NCI-H1694 treated with DMSO at 0.1 percent for 48 hours (cell line): ENCODE measurements at places on chromosomes 2 and 18.

DNA sequence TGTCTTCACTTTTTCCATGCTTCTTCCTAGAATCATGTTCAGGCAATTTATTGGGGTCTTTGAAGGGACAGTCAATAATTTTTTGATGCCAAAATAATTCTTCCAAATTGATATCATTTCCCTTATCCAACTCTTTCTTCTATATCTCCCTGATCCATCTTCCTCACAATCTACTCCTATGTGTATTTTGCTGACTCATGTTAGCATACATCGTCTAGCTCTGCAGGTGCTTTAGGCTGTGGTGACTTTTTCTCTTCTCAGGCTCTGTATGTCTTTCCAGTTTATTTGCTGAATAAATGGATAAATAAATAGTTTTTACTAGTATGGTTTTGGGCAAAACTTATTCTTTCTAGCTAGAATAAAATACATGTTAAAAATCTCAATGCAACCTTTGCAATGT is 1650.9 kb upstream of the TMEFF2 start:
- DNase-seq = no peak

DNA sequence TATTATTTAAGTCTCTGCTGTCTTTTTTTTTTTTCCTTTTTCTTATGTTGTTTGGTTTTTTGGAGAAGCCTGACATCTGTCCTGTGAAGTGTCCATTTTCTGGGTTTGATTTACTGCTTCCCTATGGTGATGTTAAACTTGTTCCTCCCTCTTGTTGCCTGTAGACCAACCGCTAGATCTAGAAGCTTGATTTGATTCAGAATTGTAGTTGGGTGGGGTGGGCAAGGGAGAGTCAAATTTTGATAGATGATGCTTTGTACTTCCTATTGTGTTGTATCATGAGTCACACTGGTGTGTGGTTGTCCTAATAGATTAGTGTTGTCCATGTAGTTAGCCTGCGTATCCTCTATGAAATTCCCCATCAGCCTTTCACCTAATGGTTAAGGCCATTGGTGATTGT is 35.4 kb downstream of the CAB39 start:
- no peak for DNase-seq

GRCh38 chr2:15956751-15957736 is 16.7 kb downstream of the MYCN start:
- no peak for DNase-seq

DNA sequence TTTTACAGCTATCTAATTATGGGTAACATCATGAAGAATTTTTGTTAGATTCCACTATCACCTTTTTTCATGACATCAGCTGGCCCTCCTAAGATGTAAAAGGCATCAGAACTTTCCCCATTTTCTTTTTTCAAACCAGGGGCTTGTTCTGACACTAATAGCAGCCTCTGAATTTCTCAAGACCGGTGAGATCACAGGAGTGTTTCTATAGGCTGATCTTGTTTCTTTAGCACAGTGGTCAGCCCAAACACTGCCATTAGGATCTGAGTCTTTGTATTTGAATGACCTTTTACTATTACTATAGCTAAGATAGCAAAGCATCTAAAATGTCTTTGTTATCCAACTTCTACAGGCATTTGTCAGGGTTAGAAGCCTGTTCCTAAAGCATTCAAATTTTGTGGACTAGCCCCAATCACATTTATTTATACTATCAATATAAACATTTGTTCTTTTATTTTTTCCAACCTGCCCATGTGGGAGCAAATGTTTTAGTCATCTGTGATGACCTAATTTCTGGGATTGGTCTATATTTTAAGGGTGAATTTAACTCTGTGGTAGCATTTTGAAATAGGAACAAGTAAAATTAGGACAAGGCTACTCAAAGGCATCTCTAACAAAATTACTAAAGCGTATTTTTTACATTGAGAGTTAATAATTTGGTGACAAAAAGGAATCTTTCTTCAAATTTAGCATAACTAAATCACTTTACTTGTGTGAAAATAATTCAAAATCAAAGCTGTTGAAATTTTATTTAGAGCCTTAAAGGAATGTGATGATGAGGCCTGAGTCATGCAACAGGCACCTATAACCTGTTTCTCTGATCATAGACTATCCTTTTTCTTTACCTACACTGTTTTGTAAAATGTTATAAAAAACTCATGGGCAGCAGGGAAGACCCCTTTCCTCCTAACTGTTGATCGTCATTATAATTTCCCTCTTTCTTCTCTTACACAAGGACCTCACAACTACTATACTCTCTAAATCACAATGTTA is 39.3 kb downstream of the ZAP70 start:
- no peak for DNase-seq

DNA sequence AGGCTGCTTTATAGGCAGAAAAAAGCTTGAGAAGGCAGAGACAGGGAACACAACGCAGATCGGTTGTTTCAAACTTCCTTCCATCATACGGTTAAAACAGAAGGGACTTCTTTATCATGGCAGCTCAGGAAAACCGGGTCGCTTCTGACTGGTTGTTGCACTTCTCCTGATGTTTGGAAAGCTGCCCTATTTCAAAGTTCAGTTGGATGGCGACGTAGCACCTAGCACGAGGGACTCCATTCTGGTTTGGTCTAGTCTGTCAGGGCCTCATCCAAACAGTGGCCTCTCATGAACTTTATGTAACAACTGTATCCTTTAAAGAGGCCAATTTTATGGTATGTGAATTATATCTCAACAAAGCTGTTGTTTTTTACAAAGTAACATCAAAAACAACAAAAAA is 210.1 kb upstream of the RAB12 start:
- no peak for DNase-seq

DNA sequence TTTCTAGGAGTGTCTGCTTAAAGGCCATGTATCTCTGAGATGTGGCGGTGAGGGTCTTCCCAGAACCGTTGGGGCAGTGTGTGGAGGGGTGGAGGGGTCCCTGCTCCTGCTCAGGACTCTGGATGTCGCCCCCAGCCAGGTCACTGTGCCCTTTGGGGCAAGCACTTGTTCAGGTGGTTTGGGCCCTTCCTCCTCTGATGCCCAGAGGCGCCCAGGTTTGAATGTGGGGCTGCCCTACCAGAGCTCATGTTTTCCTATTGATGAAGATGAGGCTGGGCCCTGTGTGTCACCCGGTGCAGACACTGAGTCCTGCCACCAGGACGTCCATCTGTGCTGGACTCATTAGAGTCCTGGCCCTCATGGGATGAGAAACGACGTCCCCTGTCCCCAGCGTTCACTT is 14.3 kb upstream of the PER2 start:
- DNase-seq = no peak

GRCh38 chr18:13451661-13452387 is 233.3 kb downstream of the LDLRAD4 start:
- DNase-seq = no peak

DNA sequence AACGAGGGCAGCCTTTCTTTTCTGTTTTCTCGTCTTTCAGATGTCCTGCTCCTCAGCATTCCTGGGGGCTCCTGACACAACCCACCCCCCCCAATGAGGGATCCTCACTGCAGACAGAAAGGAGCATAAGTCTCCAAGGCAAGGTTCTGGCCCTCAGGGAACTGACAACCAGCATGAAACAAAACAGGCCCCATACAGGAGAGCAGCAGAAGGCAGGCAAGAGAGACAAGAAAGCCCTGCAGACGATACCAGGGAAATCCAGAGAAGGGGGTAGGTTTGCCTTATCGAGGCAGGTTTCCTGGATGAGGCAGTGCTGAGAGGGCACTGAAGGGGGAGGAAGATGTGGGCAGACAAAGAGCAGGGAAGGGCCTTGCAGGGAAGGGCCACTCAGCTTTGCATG is 103.9 kb upstream of the EPAS1 start:
- no peak for DNase-seq

DNA sequence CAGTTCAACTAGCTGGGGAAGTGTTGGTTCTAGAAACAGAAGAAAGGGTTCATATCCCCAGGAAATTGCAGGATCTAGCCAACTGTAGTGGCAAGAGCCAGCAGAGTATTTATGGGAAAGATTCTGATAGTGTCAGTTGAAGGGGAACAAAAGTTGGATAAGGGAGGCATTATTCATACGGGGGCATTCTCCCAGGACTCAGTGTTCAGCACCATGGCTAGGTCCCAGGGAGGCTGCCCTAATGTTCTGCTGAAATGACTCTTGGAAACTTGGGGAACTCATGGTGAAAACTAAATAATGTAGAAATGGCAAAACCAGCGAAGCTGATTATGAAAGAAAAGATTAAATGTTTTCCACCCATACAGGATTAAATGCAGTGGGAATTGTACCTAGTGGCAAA is 543.7 kb downstream of the TRIB2 start:
- DNase-seq = no peak

GRCh38 chr2:15272942-15273341 is 288.2 kb downstream of the NBAS start:
- no peak for DNase-seq

DNA sequence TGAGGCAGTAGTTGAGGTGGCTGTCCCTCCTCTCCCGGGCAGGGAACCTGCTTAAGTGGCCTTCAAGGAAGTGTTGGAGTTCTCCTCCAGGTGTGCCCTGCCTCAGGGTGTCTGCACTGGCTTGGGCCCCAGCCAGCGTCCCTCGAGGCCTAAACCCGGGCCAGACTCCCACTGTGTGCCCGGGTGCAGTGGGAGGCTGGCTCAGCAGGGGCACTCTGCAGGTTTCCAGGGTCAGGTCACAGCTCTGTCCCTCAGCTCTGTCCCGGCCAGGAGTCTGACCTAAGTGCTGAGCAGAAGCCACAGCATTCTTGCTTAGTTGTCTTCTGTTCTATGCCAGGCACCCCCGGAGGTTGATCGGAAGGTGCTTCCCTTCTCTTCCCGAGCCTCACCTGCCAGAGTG is 69.0 kb upstream of the OTOS start:
- no peak for DNase-seq

GRCh38 chr2:54613794-54614257 is 109.6 kb upstream of the EML6 start:
- no peak for DNase-seq

- no peak for DNase-seq
Observed at GRCh38 chr18:25230658-25231326, 121.2 kb downstream of the ZNF521 start.

DNA sequence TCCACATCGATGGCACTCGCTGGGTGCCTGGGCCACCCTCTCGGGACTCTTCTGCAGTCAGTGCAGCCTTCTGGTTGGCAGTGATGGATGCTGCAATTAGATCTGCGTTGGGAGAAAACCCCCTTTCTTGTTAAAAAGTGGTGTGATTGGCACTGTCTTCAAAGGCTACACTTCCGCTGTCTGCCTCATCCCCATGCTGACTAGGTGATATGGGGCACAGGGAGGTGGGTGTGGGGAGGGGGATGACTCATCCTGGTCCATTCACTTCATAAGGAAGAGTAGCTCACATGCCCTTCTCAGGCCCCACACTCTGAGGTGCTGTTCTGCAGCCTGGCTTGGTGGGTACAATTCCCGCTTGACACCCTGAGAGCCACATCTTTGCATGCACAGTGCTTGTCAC is 77.4 kb downstream of the THNSL2 start:
- DNase-seq = no peak

GRCh38 chr2:176317199-176317598 is 48.0 kb downstream of the MTX2 start:
- no peak for DNase-seq

DNA sequence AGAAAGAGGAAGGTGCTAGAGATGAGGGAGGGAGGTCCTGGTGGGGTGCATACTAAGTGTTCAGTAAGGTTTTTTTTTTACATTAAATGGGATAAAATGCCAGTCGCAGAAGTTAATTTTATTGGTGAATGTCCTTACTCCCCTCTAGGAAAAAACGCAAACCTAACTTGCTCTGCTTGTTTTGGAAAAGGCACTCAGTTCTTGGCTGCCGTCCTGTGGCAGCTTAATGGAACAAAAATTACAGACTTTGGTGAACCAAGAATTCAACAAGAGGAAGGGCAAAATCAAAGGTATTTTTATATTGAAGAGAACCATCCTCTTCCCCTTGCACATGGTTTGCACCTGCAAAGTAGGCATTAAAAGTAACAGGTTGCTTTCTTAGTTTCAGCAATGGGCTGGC is 12.7 kb upstream of the IL18R1 start:
- no peak for DNase-seq

- no peak for DNase-seq
Observed at GRCh38 chr2:86439879-86440630, 1.1 kb upstream of the KDM3A start.

DNA sequence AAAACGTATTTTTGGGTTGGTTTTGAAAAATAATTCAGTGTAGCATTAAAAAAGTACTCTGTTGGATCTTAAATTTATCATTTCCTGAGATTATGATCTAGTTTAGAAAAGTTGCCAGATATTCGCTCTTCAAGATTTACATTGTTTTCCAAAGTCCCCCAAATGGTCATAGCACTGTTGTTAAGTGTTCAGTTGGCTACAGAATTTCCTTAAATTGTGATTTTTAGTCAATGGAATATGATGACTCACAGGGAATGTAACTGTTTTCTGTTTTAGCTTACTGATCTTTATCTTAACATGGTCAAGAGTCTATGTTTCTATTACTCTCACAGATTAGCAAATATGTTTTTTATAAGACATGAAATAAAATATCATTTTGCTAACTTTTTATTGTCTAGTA is 23.2 kb downstream of the PLCL1 start:
- DNase-seq = no peak

DNA sequence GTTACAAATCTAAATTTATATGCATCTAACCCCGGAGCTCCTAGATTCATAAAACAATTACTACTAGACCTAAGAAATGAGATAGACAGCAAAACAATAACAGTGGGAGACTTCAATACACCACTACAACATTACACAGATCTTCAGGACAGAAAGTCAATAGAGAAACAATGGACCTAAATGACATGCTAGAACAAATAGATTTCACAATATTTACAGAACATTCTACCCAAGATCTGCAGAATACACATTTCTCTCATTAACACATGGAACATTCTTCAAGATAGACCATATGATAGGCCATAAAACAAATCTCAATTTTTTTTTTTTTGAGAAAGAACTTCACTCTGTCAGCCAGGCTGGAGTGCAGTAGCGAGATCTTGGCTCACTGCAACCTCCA is 37.8 kb downstream of the COPS9 start:
- no peak for DNase-seq

- no peak for DNase-seq
Observed at GRCh38 chr2:225042800-225043167, 516 bp upstream of the DOCK10 start.

- DNase-seq = no peak
Observed at GRCh38 chr2:33528441-33528950, 52.0 kb downstream of the RASGRP3 start.

GRCh38 chr2:156541706-156542105 is 105.5 kb downstream of the GPD2 start:
- DNase-seq = no peak

DNA sequence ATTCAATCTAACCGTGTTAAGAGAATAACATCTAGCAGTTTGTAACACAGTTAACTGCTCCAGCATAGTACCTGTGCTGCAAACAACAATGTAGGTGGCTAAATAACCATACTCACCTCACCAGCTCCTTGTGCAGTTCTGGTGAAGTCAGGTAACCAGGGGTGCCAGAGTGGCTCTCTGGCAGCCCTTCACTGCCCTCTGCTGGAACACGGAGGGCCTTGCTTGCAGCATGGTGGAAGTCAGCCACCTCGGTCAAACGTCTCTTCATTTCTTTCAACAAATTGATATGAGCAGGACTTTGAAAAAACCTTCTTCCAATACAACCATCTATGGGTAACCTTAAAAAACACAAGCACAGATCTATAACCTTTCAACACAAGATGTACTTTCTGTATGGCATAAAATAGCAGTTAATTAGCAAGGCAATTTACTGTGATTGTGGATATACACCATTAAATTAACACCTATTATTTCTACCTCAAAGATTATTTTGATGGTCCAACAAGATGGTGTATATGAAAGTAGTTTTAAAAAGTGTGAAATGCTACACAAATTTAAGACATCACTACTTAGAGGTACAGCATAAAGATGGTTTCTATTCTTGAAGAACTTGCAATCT is 56.6 kb downstream of the EPG5 start:
- DNase-seq = peak; percentile 4

- DNase-seq = no peak
Observed at GRCh38 chr2:144615866-144616565, 96.1 kb upstream of the ZEB2 start.
